ENCODE measurements at places on chromosomes 5 and 9.

DNA sequence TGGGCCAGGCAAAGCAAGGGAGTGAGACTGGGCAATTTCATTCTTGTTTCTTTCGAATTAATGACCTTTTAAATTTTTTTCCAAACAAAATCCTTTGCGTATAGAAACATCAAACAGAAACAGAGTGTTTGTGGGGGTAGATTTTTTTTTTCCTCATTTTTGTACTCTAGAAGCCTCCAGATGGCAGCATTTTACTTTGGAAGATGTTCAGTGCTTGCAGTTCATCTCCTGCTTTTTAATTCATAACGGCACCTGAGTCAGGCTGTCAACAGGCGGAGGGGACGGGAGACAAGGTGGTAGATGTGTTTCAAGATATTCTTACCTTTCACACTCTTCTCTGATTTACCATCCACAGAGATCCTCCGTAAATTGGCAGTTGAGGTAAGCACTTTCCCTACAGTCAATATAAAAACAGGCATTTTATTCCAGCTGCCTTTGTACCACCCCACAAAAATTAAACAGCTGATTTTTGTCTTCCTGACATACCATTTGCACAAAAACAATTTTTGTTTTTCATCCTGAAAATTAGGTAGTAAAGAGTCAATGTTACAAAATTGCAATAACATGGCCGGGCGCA, 99.5 kb upstream of the FBXL17 start:
- DNase-seq, result no peak

- no peak for DNase-seq
Observed at GRCh38 chr9:137428841-137429545, 5.8 kb downstream of the NOXA1 start.

- no peak for DNase-seq
Observed at GRCh38 chr5:105993027-105993426, 1677.7 kb downstream of the EFNA5 start.

GRCh38 chr5:178572617-178573016, 17.6 kb downstream of the COL23A1 start:
- no peak for DNase-seq

DNA sequence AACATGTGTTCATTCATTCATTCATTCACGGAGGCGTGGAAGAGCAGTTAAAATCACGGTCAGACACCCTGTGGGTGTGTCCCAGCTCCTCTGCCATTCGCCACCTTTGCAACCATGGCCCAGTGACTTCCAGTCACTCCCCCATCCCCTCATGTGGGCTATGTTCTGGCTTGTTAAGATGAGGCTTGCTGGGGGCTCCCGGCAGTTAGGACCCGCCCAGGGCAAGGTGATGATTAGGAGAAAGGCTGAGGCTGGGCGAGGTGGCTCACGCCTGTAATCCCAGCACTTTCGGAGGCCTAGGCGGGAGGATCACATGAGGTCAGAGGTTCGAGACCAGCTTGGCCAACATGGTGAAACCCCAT, 24.9 kb upstream of the PTGES start:
- DNase-seq, result no peak

DNA sequence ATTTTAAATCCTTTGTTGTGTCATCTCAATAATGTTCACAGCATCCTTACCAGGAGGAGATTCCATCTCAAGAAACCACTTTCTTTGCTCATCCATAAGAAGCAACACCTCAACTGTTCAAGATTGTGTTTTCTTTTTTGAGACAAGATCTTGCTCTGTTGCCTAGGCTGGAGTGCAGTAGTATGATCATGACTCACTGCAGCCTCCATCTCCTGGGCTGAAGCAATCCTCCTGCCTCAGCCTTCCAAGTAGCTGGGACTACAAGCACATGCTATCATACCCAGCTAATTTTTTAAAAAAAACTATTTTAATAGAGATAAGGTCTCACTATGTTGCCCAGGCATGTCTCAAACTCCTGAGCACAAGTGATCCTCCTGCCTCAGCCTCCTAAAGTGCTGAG, 60.0 kb downstream of the ABHD17B start:
- DNase-seq, result no peak

GRCh38 chr5:172282272-172283019, 1.1 kb downstream of the UBTD2 start:
- DNase-seq, result no peak

- DNase-seq, result no peak
Observed at GRCh38 chr5:140344683-140345423, 1.6 kb downstream of the HBEGF start.

- peak; percentile 88 for DNase-seq
Observed at GRCh38 chr9:131277910-131278701, 1.8 kb upstream of the FAM78A start.

GRCh38 chr9:124696101-124696500, 75.0 kb downstream of the NR6A1 start:
- DNase-seq, result no peak

- no peak for DNase-seq
Observed at GRCh38 chr9:88810826-88811225, 180.4 kb upstream of the S1PR3 start.

Measured in activated CD8-positive, alpha-beta memory T cell treated with anti-CD3 and anti-CD28 coated beads, Interleukin-2, amount 10 ng/mL, durations not matched to agents 7 days and 5 days (primary cell).